IPS-NIHi11 (cell line): ENCODE measurements at places on chromosomes 6 and 20.

- no peak for DNase-seq
Measured at GRCh38 chr6:88626460-88626859, 337.0 kb downstream of the RNGTT start.

DNA sequence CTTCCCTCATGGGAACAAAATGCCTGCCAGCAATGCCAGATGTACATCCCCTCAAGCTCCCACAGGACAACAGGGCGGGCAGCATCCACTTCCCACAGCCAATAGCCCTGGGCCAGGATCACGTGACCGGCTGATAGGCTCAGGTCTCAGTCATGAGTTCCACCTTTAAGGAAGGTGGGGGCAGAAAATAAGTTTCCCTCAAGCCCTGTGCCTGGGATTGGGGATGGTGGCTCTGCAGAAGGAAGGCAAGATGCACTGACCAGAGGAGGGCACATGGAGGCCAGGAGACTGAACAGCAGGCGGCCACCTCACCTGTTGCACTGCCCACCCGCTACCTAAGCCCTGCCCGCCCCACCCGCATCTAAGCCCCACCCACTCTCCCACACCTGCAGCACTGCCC, 149.1 kb downstream of the BMP7 start:
- DNase-seq: no peak

GRCh38 chr20:17938871-17939619, 29.5 kb downstream of the SNX5 start:
- peak; percentile 82 for DNase-seq

DNA sequence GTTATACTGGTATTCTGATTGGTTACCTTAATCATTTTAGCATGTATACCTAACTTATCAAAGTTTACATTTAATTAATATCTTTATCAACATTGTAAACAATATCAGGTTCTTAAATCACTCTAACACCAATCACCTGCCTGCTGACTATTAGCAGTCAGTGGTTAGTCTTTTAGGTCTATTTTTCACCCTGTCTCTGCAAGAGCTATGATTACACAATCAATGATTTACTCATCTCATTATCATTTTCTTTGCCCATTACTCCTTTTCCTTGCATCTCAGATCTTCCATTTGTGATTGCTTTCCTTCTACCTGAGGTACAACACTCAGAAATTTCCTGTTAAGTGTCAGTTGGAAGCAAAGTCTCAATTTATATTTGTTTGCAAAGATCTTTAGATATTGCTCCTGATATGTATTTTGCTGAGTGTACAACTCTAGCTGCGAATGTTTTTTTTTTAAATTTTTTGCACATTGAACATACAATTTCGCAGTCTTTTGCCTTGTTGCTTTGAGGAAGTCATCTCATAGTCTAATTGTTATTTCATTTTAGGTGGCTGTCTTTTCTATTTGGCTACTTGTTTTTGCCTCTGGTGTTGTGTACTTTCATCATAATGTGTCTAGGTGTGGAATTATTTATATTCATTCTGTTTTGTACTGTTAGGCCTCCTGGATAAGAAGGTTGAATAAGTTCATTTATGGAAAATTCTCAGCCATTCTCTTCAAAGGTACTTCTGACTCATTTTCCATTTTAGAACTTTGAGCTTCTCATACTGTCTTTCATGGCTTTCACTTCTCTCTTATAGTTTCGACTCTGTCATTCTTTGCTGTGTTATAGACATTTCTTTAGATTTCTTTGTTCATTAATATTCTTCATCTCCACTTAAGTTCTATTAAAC, 104.9 kb upstream of the CEP162 start:
- no peak for DNase-seq

GRCh38 chr20:46060975-46061374, 28.8 kb downstream of the NCOA5 start:
- DNase-seq: no peak

- DNase-seq: no peak
Measured at GRCh38 chr20:54078296-54078984, 8.0 kb upstream of the BCAS1 start.

GRCh38 chr20:4272225-4272624, 256.9 kb upstream of the RNF24 start:
- DNase-seq: no peak

DNA sequence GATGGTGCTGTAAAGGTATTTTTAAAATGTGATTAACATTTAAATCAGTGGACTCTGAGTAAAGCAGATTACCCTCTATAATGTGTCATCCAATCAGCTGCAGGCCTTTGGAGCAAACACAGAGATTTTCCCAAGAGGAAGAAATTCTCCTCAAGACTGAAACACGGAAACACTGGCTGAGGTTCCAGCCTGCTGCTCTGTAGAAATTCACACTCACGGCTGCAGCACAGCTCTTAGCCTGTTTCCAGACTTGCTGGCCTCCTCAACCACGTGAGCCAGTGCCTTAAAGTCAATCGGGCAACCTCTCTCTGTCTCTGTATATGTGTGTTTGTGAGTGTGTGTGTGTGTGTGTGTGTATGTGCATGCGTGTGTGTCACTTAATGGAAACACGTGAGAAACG, 41.1 kb downstream of the PDE10A start:
- DNase-seq: no peak

DNA sequence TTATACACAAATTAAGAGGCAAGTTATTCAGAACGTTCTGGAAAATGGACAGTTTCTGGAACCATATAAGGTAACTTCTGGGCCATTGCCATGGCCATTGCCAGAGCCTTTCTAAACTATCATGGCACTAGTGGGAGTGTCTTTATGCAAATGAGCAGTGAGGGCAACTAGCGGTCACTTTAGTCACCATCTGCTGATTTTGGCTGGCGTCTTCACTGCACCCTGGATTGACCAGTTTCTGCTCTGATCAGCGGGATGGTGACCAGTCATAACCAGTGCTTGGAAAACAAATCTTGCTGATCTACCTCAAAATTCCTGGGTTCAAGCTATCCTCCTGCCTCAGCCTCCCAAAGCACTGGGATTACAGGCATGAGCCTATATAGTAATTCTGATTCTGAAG, 7.3 kb upstream of the SNTA1 start:
- DNase-seq: no peak

DNA sequence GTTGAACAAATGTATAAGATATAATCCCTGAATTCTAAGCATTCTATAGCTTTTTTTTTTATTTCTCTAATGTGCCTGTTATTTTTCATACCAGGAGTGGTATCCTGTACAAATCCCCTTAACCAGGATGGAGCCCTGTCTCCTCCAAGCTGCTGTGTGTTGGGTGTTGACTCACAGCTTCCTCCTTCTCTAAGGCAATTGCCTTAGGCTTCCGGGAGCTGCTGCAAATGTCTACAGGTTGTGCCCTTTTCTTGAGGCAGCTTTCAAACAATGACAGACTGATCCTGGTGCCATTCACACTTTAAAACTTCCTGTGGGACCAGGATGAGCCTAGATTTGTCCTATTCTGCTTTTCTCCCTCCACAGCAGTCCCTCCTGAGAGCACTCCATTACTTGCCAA, 173.2 kb downstream of the BTBD3 start:
- DNase-seq: no peak

GRCh38 chr6:147738099-147738498, 229.6 kb downstream of the SAMD5 start:
- DNase-seq: no peak

GRCh38 chr6:29425075-29425474, 10.3 kb downstream of the OR12D1 start:
- no peak for DNase-seq

DNA sequence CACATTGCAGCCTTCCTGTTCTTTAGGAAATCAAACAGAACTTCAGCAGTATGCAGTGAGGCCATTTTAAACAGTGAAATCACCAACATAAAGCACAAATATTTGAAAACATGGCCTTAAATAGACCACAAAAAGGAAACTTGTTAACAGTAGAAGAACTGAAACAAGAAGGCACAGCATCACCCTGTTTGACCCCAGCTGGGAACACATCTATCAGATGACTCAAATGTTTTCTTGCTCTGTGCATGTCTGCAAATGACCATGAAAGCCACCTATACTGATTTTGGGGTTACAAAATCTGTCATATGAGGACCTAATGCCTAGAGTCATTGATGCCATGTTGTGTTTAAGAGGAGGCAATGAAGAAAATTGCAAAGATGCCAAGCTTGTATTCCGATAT, 123.8 kb upstream of the ADGRF1 start:
- DNase-seq: no peak

GRCh38 chr6:169210611-169211010, 43.0 kb downstream of the THBS2 start:
- no peak for DNase-seq

GRCh38 chr6:144104488-144104887, 9.1 kb upstream of the SF3B5 start:
- DNase-seq: no peak

DNA sequence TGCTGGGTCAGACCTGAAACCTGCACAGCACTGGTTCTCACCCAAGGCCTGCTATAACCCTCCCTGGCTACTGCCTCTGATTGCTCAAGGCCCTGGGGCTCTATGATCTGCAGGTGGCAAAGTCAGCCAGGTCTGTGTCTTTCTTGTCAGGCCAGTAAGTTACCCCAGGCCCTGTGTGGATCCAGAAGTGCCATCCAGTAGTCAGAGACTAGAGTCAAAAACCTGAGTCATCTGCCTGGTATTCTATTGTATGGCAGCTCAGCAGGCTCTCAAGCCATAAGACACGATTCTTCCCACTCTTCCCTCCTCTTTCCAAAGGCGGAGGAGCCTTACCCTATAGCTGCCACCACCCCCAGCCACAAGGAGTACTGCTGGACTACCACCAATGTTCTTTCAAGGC, 593.0 kb downstream of the FRK start:
- no peak for DNase-seq

DNA sequence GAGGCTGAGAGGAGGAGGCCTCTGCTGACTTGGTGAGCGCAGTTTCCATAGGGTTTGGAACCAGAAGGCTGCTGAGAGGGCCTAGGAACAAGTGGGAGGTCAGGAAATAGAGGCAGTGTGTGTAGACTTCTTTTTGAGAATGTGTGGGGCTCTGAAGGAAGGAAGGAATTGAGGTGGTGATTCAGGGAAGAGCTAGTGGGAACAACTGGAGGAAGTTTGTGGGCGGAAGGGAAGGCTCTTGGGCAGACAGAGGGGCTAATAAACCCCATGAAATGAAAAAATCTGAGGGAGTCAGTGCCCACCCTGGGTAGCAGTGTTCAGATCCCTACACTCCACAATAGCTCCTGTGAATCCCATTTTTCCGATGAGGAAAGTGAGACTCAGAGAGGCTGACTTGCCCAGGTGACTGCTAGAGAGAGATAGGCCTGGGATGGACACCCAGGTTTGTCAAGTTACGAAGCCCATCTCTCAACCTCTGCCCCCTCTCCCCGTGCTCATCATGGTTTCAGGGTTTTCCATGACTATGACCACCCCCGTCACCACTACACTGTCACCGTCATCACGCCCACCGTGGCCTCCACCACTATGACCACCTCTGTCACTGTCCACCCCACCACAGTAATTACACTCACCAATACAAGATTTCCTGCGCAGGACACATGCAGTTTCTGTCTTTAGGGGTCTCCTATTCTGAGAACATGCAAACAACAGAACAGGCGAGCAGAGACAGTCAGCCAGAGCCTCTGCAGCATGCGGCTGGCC, 106.4 kb downstream of the MRPL14 start:
- no peak for DNase-seq

- no peak for DNase-seq
Measured at GRCh38 chr6:11613858-11614257, 76.3 kb downstream of the TMEM170B start.

- DNase-seq: no peak
Measured at GRCh38 chr6:166464068-166465002, 81.6 kb upstream of the MPC1 start.

DNA sequence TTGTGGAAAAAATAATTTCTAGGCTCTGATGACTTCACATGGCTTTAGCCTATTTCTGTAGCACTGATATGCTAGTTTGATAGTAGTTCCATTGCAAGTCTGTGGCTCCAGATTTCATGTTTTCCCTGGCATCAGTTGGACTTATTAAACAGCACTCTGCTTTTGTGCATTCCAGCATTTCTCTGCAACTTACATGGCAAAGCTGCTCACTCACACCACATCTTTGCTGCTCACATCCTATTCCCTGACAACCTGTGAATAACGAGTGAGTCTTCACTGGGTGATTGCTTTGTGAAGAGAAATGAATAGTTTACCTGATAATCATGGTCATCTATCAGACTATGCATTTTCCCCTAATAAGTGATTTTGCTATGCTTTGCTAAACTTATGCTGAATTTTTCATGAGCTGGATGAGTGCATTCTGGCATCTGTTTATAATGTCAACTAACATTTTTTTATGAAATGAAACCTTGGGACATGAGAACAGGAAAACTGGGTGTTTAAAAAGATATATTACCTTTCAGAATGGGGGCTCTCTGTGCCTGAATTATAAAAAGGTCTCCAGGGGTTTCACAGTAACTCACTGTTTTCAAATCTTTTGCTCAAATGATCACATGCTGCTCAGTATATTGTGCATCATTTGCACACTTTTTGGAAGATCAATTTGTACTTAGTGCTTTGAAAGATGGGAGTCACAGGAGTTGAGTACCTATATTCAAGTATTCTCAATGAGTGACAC, 301.8 kb downstream of the TBC1D32 start:
- DNase-seq: no peak

DNA sequence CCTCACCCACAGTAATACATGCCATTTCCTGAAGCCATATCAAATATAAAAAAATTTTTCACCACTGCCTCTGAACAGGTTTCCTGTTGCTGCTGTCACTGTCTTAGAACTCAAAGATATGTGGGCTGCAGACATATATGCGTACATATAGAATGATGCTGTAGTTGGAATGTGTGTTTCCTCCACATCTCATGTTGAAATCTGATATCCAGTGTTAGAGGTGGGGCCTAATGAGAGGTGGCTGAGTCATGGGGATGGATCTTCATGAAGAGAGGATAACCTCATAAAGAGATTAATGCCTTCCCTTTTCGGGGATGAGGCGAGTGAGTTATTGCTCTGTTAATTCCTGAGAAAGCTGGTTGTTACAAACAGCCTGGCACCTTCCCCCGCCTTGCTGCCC, 7.7 kb upstream of the SCP2D1 start:
- DNase-seq: no peak

GRCh38 chr6:145789443-145789842, 25.2 kb downstream of the FBXO30 start:
- DNase-seq: no peak

DNA sequence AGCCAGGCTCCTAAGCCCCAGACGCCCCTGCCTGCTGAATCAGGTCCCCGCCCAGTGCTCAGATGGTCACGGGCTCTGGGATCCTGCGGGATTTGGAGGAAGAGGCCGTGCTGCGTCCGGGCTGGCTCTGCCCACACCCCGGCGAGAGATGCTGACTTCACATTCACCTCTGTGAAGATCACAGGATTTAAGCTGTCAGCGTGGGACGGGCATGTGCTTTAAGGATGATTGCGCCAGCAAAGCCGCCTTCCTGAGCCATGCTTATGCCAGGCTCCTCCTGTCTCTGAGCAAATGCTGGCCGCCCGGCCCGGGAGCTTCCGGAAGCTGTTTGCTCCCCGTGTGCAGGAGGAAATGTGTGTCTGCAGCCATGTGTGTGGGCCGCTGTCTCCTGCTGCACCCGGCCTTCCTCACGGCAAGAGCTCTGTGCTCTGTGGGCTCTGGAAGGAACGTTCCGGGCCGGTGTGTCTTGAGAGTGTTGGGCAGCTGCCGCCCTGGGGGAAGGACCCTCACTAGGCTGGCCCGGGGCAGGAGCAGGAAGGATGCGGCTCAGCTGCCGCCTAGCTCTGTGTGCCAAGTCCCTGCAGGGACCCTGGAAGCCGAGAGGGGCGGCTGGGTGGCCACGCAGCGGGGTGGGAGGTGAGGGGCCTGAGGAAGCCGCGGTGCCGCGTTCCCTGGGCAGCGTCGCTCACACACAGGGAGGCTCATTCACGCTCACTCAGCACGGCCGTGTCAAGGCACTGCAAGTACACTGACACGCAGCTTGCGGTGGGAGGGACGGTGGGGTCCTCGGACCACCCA, 19.0 kb upstream of the BHLHE23 start:
- DNase-seq: no peak

- no peak for DNase-seq
Measured at GRCh38 chr6:148831531-148831930, 84.7 kb downstream of the UST start.
